T47D (cell line): ENCODE measurements at places on chromosomes 7 and 10.

- DNase-seq = no peak
These were observed 7.8 kb downstream of the EBF3 start for GRCh38 chr10:129956286-129956670.

DNA sequence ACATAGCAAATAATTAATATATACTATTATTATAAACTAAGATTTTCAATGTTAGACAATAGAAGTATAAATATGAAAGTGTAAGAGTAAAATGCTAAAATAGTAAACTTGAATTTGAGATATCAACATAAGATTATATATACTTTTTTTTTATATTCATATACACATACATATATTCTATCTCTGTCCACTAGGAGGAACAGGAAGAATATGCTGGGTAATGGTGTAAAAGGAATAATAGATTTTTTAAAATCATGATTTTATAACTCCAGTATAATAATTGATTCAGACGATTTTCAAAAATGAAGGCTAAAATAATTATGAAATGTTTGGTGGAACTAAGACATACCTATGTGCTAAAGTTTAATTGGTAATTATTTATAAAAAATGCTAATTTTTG is 37.7 kb downstream of the AGMO start:
- DNase-seq = no peak

- no peak for DNase-seq
These were observed 16.0 kb downstream of the CHST15 start for GRCh38 chr10:124077208-124077993.

GRCh38 chr10:62633976-62634375 is 170.5 kb upstream of the ADO start:
- DNase-seq = no peak

- DNase-seq = no peak
These were observed 308.4 kb upstream of the KLF6 start for GRCh38 chr10:4093438-4093837.

GRCh38 chr10:88473989-88474883 is 108.9 kb downstream of the RNLS start:
- peak; percentile 99 for DNase-seq

DNA sequence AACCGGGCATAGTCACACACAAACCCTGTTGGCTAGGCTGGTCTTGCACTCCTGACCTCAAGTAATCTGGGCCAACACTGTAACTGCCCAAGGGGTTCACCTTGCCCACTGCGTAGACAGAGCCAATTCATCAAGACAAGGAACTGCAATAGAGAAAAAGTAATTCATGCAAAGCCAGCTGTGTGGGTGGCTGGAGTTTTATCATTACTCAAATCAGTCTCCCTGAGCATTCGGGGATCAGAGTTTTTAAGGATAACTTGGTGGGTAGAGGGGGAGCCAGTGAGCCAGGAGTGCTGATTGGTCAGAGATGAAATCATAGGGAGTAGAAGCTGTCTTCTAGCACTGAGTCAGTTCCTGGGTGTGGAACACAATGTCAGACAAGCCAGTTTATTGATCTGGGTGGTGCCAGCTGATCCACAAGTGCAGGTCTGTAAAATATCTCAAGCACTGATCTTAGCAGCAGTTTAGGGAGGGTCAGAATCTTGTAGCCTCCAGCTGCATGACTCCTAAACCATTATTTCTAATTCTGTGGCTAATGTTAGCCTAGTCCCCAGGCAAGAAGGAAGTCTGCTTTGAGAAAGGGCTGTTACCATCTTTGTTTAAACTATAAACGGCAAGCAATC is 15.6 kb upstream of the FXYD4 start:
- DNase-seq = no peak

GRCh38 chr10:66586073-66586472 is 339.8 kb upstream of the LRRTM3 start:
- DNase-seq = no peak

DNA sequence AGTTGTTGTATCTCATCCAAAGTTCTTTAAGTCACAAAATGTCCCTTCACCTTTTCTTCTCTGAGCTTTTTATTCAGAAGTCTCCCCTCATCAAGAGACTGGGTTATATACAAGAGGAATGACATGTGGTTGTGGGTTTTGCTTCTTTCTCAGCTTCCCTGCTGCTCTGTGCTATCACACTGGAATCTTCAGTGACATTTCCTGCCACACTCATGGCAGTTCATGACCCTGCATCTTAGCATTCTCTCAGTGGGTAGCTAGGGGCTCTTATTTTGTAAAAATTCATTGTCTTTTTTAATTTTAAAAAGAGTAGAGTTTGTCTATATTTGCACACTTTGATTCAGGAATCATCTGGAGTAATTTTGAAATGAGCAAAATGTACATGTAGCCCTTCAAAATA is 236.9 kb upstream of the TMEM229A start:
- no peak for DNase-seq

- no peak for DNase-seq
These were observed 48.5 kb downstream of the AMZ1 start for GRCh38 chr7:2736411-2736914.

DNA sequence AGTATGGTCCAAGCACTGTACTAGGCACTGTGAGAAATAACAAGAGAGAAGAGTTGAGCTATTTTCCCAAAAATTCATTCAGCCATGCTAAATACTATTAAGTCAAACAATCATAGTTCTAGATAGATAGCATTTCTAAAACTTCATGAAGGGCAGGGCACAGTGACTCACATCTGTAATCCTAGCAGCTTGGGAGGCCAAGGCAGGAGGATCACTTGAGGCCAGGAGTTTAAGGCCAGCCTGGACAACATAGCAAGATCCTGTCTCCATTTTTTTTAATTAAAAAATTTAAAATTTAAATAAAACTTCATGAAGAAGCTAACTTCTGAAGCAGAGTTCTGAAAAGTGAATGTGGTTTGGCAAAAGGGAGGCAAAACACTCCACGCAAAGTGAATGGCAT is 29.9 kb downstream of the USP54 start:
- DNase-seq = no peak

DNA sequence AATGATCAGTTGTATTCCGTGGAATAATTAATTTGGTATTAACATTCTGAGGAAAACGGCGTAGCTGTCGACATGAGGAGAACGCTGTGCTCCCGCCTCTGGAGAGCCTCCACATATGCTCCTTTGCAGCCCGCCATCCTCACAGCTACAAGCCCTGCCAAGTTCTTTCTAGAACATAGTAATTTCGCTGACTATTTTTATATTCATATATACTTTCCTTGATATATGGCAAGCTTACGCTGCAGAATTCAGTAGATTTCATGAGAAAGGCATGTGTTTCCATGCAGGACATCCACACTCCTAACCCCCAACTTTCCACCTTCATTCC is 45.2 kb downstream of the TBXAS1 start:
- DNase-seq = no peak

- DNase-seq = peak; percentile 25
These were observed at the start of gene CABCOCO1 for GRCh38 chr10:61662794-61663259. Gene CABCOCO1 (plus strand): TSS chr10:61662929. CDS start chr10:61662973, 44 bp downstream.

DNA sequence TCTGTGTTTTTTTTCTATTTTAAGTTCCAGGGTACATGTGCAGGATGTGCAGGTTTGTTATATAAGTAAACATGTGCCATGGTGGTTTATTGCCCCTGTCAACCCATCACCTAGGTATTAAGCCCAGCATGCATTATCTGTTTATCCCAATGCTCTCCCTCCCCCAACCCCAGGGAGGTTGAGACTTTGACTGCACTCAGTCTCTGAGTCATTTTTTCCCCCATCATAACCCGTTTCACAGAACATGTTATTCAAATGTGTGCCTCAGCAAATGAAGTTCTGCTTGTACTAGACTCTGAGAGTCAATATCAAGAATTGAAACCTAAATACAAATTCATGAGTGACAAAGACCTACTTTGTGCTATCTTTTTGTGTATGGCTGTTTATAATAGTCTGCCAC is 70.0 kb upstream of the CYP26C1 start:
- no peak for DNase-seq

DNA sequence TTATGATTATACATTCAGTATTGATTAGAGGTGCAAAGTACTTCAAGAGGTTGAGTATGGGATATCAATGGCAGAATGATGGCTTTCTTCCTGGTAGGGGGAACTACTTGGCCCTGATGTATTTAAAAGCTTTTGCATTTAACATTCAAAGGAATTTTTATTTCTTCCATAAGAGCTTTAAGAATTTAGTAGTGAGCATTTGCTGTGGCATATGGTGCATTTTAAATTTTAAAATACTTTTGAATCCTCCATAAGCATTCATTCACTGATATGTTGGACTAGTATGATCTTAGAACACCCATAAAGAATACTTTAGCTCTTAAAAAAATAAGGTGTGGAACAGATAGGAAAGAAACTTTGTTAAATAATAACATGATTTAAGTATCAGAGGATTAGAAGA is 191.9 kb upstream of the PPP1R3A start:
- DNase-seq = no peak

DNA sequence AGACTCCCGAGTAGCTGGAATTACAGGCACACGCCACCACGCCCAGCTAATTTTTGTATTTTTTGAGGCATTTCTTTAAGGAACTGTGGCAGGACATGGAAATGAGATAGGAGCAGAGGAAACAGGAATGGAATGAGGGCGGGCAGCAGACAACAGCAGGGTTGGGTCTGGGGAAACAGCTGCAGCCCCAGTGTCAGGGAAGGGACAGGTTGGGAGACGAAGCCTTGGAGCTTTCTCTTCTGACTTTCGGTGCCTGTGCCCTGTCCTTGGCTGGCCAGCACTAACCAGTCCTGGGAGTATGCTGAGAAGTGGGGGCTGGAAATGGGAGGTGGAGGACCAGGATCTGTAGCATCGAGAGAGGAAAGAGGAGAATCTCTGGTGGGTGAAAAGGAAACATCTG is 47.4 kb downstream of the ATOH7 start:
- DNase-seq = no peak

DNA sequence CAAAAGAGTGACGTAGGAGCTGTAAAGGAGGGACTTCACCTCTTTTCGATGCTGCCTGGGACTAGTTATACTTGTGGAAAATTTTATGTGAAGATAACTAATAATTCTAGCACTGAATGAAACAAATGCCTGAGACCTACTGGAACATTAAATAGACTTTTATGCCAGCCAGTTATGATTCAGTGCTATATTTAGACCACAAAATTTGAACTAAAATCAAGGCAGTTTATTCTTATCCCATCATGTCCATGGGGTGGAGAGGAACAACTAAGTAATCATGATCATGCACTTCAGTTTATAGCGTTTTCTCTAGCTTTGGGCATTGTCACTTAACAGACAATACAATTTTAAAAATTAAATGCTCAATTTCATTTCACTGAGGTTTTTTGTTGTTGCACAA is 76.7 kb downstream of the ZEB1 start:
- DNase-seq = no peak

GRCh38 chr7:29327455-29327854 is 132.9 kb downstream of the CHN2 start:
- DNase-seq = no peak

- DNase-seq = no peak
These were observed 108.1 kb downstream of the PRKAG2 start for GRCh38 chr7:151768805-151769187.

GRCh38 chr7:71254751-71255150 is 122.8 kb downstream of the GALNT17 start:
- DNase-seq = no peak

DNA sequence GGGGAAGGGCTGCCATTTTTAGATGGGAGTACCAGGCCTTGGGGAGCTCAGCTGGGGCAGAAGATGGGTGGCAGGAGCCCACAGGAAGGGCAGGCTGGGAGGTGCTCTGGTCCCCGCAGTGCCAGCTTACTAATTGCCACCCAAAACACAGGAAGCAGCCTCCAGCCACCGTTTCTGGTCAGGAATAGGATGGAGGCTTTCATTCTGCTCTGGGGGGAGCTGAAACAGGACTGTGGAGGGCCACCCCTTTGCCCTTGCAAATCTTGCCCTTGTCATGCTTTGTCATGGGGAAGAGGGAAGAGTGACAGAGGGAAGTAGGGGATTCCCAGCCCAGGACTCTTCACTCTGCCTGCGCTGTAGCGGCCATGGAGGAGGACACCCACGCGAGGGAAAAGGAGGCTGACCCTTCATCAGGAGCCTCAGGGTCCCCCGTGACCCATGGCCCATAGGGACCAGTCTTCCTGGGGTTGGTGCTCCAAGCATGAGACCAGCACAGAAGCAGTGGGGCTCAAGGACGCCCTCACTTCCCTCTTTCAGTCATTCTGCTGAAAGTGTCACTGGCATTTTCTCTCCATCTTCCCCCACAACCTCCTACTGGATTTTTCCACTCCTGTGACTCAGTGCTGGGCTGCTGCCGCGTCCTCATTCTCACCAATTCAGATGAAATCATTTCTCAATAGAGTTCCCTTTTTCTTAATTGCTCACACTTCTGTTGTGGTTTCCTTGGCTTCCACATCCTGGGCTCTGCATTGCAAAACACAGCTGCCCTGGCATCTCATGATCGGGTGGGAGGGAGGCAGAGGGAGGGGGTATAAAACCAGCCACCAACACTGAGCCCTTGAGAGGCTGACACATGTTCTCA is 61.9 kb downstream of the MKI67 start:
- DNase-seq = no peak
